ENCODE measurements at places on chromosomes 13 and 19.

- DNase-seq, result no peak
Observed at GRCh38 chr19:16605553-16605994, 22.4 kb downstream of the MED26 start.

DNA sequence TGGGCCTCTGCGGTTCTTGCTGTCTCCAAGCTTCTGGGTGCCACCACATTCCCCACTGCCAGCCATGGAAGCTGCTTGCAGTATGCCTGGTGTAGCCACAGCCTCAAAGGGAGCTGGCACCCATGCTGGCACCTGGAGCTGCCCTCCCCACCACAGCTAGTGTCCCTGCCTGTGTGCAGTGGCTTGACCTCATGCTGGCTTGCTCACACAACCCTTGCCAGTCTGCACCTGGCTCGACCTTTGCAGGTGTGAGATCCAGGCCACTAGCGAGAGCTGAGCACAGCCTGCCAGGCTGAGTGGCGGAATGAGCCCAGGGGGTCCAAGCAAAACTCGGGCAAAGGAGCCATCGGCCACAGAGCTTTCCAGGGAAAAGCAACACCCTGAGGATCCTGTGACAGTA is 236.7 kb upstream of the CSNK1A1L start:
- DNase-seq, result no peak

GRCh38 chr19:14530005-14530348 is 583 bp downstream of the TECR start:
- DNase-seq, result no peak

GRCh38 chr13:41334810-41335209 is 23.7 kb downstream of the NAA16 start:
- DNase-seq, result no peak

DNA sequence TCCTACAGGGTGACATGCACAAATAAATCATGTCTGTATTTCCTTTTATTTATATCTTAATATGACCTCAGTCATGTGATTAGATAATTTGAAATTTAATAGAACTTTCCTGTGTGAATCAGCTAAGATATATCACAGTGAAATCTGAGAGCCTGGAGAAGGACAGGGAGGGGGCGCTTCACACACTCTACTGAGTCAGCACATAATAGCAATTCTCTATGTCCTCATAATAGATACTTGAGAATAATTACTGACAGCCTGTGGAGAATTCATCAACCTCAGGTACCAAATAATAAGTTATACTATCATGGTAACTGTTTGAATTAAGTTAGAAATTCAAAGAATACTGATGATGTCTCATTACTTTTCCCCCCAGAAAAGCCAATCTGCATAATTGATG is 98.0 kb upstream of the SLC10A2 start:
- DNase-seq, result no peak

GRCh38 chr19:33366897-33367296 is 6.6 kb upstream of the CEBPG start:
- no peak for DNase-seq

- DNase-seq, result peak; percentile 16
Observed at GRCh38 chr13:27522847-27523246, 72.5 kb upstream of the MTIF3 start.

- no peak for DNase-seq
Observed at GRCh38 chr13:93956426-93956825, 523.1 kb downstream of the DCT start.

DNA sequence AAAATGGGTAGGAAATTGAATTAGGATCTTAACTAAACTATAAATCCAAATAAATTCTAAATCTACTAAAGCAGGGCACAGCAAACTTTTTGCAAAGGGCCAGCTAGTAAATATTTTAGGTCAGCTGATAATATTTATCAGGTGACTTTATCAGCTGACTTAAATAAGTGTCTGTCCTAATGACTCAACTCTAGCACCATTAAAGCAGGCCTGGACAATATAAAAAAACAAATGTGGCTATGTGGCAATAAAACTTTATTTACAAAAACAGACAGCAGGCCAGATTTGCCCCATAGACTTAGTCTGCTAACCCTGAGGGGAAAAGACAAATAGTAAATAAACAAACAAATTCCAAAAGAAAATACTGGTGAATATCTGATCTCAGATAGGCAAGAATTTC is 27.7 kb upstream of the DOCK9 start:
- DNase-seq, result no peak

GRCh38 chr19:5286465-5287029 is 54.1 kb downstream of the PTPRS start:
- DNase-seq, result no peak

DNA sequence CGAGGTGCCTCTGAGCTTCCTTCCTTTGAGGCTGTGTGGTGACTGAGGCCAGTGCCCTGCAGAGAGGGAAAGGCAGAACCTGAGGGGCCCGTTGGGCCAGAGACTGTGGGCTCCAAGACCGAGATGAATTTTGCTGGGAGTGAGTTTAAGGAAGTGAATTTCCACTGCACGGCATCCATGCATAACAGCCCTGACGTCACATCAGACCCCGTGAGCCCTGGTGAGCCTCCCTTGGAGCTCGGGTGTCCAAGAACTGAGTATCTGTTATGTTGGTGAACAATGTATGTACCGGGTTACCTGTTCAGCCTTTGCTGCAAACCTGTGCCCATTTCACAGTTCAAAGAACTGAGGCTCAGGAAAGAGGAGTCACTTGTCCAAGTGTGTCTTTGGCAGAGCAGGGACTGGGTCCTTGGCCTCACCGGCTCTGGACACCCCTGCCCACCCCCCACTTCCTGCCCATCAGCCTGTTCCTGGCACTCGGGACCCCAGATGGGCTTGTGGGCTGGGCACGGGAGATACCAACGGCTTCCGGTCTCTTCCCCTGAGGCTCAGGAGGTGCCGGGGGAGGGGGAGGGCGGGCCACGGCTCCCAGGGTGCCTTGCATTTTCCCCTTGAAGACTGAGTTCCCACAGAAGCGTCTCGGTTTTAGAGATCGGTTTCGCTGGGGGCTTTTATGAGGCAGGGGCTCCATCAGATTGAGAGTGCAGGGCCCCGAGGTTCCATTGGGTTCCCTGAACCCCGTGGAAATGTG is 33.7 kb downstream of the NFILZ start:
- no peak for DNase-seq

GRCh38 chr19:1751367-1752008 is 1.8 kb upstream of the ONECUT3 start:
- DNase-seq, result no peak

DNA sequence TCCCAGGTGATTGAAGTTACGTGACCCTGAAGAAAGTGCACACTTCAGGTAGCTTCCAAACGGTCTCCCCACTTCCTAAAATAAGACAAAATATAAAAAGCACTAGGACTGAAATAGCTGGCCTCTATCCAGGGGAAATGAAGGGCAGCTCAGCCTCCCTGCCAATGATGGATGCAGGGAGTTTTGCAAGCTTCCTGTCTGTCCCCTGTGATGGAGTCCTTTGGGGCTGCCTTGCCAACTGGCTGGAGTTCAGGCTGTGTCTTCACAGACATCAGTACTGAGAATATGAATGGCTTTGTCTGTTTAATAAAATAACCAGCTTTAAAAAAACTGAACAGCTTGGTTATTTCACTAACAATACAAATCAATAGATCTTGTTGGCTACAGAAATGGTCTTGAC is 101.4 kb upstream of the GPR12 start:
- DNase-seq, result no peak

- no peak for DNase-seq
Observed at GRCh38 chr13:113411216-113412023, 41.9 kb downstream of the ADPRHL1 start.

- no peak for DNase-seq
Observed at GRCh38 chr19:47353307-47353712, 4.2 kb downstream of the DHX34 start.

DNA sequence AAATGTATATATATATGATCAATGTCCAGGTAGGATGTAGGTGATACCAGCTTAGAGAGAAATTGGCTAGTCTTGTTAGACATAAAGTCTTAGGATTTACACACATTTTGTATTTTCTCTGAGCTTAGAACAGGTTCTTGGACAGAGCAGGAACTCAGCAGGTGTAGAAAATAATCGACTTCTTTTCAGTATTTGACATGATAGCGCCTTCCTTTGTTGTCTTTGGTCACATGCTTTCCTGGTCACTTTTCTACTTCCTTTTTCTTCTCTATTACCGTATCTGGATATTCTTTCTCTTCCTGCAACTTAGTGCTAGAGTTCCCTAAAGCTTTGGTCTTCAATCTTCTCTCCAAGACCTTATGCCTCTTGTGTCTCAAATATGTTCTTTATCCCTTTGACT is 107.4 kb downstream of the LRCH1 start:
- no peak for DNase-seq

GRCh38 chr19:47066376-47067214 is 18.2 kb upstream of the TMEM160 start:
- no peak for DNase-seq

- DNase-seq, result no peak
Observed at GRCh38 chr19:728011-728410, 19.3 kb downstream of the PALM start.

DNA sequence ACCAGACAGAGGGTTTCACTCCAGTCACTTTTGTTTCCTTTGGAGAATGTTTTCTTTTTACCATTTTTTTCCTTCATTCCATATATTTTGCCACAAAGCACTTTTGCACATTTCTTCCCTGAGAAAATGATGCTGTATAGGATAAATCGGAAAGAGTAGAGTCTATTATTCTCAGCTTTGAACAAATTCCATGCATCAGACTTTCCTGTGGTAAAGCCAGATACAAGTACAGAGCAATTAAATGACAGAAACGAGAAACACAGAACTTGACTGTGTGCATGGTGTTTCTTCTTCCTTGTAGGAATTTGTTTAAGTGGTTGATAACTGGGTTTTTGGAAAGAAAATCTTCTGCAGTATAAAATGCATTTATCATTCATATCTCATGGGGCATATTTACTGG is 107.4 kb upstream of the CSNK1A1L start:
- DNase-seq, result no peak

- no peak for DNase-seq
Observed at GRCh38 chr19:4362101-4362828, 18.9 kb downstream of the MPND start.

DNA sequence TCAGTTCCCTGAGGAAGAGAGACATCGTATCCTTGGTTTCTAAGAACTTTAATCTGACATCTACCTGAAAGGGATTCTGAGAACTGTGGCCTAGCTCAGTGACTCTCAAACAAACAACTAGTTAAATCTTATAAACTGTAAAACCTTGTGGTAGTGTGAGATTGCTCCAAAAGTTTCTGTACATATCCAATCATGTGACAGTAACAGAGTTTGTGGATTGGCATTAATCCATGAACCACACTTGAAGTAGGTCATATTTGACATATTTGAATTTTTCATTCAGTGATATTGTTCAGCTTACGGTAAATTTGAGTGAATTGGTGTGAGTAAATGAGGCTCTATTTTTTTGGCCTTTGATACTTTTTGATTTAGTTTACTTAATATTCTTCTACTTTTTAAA is 15.0 kb downstream of the TDRD3 start:
- no peak for DNase-seq

- DNase-seq, result no peak
Observed at GRCh38 chr13:40652588-40652940, 13.9 kb downstream of the FOXO1 start.

- DNase-seq, result no peak
Observed at GRCh38 chr13:41643507-41643906, 186.2 kb downstream of the RGCC start.

- no peak for DNase-seq
Observed at GRCh38 chr19:38932425-38933179, 1.9 kb downstream of the MRPS12 start.

DNA sequence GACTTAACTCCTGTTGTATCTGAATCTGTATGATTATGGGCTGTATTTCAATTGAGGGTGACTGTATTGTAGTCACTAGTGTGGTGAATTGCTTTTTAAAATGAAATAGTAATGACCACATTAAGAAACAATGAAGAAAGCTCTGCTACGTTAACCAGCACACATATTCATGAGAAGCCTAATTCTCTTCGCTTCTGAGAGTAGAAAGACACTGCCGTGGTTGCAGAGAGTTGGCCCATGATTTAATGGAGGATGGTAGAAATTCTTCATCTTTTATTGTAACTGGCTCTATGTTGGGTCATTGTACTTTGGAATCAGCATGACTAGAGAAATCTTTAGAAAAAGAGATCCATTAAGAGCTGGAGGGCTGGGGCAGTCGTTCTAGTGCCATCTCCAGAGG is 451.5 kb downstream of the PCDH17 start:
- no peak for DNase-seq

GRCh38 chr19:1503089-1503924 is 9.5 kb downstream of the ADAMTSL5 start:
- peak; percentile 62 for DNase-seq

DNA sequence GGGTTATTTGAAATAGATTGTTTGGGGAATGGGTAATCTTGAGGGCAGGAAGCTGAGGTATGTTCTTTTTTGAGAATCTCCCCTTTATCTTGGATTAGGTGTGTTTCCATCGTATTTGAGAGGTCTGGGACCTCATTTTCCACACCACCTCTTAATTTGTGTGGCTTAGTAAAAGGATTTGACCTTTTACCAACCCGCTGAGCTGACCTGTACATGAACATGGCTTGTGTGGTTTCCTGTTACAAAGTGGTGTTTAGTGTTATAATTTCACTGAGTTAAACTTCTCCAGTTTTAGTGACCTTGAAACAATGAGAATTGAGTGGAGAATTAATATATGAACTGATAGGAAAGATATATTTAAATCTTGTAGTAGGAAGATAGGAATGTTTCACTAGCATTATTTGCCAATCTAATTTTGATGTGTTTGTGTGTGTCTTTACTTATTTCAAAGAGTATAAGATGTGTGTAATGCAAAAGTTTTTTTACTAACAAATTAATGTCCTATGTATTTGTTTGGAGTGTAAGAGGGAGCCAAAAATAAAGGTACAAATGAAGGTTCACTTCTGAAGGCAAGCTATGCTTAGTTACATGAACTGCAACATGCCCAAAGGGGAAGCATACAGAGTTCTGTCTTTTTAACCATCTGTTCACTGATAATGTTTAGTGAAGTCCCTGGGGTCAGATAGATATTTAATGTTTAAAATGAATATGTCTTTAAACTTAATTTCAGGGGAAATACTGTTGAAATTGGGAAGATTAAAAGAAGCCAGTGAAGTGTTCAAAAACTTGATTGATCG is 17.1 kb downstream of the NAA16 start:
- DNase-seq, result no peak

DNA sequence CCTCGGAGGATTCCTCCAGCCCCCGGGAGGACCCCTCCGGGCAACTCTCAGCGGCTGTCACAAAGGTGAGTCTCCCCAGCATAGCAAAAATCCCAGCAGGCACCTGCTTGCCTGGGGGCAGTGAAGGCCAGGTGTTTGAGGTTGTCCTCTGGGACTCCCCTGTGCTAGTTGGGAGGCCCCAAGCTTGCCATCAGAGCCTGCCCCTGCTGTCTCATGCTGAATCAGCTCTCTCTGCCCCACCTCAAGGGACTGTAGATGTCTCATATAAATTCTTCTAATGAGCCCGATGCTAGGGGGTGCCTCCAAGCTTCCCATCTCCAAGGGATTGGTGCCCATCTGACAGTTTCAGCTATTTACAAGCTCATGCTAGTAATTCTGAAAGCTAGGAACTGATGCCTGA is 53.6 kb downstream of the NWD1 start:
- no peak for DNase-seq

GRCh38 chr13:60838581-60838980 is 441.6 kb downstream of the TDRD3 start:
- no peak for DNase-seq

- DNase-seq, result no peak
Observed at GRCh38 chr13:53405616-53406015, 377.0 kb downstream of the OLFM4 start.

All from memory B cell (primary cell).